ENCODE measurements at places on chromosomes 13 and 19. TPM values are rescaled to one million over a fixed set of nuclear protein-coding genes. Genes with fewer than 3 reads are reported as not detected.

The ZNF528 gene
- total RNA-seq: 8.3 TPM

DNA sequence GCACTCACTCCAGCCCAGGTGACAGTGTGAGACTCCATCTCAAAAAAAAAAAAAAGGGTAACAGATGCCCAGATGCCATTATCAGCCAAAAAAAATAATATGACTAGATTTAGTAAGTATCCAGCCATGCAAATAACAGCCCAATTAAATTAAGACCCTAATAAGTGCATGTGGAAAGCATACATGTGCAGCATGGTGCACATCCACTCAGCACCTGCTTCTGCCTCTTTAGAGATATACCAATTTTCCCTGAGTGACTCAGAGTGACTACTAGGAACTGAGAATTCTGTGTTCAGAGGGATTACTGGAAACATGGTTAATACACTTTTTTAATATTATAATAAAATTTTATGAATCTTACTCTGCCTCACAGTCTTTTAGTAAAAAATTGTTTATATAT is 29.8 kb upstream of the ZNF675 start:
- no peak for DNase-seq

- no peak for DNase-seq
Observed at GRCh38 chr19:19540715-19541515, 2.9 kb downstream of the CILP2 start.

The SOHLH2 gene
- total RNA-seq: not detected

- no peak for DNase-seq
Observed at GRCh38 chr19:19475015-19475765, 40.2 kb downstream of the TSSK6 start.

The PSENEN gene
- 67.3 TPM for total RNA-seq

The SAE1 gene
- total RNA-seq: 280 TPM

- no peak for DNase-seq
Observed at GRCh38 chr13:100290165-100290801, 201.4 kb downstream of the PCCA start.

The SIGLECL1 gene
- total RNA-seq: not detected

- DNase-seq: no peak
Observed at GRCh38 chr19:51927859-51928258, 587 bp downstream of the ZNF613 start.

GRCh38 chr19:52673014-52673413 is 34.9 kb upstream of the ZNF83 start:
- no peak for DNase-seq

DNA sequence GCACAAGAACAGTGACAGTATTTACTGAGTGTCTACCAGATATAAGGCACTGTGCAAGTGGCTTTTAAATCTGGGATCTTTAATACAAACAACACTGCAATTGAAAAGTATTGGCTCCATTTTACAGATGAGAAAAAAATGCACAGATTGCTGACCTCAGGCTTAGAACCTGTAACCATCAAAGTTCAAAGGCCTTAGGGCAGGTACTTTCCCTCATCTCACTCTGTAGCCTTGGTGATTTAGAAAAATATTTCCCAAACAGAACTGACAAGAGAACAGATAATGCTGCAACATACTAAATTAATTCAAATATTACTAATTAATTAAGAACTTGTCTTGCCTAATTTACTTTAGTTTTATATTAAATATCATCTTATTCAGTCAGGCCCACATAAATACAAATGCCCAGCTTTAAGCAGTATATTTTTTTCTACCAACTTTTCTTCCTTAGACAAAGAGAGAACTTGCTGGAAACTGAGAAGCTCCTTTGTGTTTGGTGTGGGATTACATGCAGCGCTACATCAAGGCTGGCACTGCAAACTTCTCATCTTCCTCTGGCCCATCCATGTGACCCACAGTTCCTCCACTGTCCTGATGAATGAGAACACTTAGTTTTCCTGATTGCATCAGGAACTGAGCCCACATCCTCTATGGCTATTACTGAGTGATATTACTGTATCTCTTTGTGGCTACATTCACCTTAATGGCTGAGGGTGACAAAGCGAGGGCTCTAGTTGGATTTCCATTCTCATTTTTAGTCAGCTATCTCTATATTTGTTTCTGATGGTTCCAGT is 302.1 kb downstream of the ENOX1 start:
- no peak for DNase-seq

- DNase-seq: no peak
Observed at GRCh38 chr19:13717194-13717643, 47.1 kb upstream of the MRI1 start.

All from neural crest cell (in vitro differentiated cells).